SHP77 treated with DMSO at 0.1 percent for 48 hours (cell line): ENCODE measurements at places on chromosomes 16 and 17.

DNA sequence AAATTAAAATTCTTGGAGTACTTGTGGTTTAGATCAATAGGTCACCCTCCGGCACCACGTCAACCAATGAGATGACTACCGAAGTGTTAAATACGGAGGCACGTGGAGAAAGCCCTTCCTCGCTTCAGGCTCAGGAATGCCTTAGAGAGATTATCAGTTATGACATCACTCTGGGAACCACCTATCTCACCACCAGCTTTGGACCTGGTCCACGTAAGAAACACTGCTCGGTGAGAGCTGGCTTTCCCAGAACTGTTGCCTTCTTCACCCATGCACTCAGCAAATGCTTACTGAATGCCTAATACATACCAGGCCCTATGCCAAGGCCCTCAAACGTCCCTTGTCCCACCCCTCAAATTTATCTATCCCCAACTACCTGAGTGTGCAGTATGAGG, 71.3 kb downstream of the SMG6 start:
- DNase-seq = no peak

DNA sequence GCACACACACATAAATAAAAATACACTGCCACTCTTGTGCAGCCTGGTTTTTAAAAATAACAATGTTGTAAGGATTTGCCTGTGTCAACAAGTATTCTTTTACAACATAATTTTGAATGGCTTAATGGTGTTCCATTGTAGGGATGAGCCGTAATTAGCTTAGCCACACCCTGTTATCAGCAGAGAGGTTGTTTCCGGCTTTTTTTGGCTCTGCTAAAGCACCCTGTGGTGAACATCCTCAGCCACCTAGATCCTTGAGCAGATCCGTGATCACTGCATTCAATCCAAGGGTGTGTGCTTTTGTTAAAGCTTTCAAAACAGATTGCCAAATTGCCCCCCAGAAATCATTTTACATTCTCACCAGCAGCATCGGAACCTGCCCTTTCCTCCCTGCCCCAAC, 7.0 kb downstream of the KATNB1 start:
- DNase-seq = no peak

DNA sequence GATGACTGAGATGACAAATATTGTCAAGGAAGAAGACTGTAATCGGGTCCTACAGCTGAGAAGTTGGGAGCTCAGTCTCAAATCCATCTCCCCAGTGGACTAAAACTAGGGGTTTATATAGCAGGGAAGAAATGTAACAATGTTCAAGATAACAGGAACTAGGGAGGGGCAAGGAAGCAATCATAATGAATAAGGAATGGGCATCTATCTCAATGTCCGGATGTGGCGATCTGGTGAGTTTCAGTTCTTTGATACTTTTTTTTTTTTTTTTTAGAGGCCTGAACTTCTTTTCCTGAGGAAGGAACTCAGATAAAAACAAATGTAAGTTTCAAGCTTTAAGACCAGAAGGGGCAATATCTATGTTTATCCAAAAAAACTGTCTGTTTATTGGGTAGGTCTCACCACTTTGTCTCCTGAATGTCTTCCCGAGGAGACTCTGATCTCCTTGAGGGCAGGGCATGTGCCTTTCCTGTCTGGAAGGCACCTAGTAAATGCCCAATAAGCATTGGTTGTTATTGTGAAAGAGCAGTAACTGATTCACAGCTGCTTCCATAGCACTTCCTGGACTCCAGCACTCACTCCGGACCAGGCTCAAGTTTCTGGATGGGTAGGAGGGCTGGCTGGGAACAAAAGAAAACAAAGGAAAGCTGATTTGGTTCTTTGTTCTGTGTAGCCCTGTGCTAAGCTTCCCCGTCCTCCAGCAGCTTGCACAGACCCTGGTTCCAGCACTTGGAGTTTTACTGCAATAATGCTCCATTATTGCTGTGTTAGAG, 51.9 kb downstream of the MEOX1 start:
- DNase-seq = no peak

DNA sequence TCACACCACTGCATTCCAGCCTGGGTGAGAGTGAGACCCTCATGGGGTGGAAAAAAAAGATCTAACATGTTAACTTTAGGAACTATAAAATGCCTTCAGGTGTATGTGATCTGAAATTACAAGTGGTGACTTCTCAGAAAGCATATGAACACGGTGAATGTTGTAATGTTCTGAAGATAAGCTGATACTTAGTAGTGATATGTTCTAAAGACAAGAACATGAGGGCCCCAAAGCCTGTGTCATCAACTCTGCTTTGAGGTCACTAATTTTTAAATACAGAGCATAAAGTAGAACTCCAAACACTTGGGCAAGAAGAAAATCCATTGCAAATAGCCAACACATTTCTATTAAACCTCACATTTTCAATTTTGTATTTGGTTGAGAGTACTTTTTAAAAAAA, 2.6 kb upstream of the FBF1 start:
- DNase-seq = no peak
